ENCODE measurements at places on chromosomes 6 and 20. TPM values are rescaled to one million over a fixed set of nuclear protein-coding genes. Genes with fewer than 3 reads are reported as not detected.

RBBP9 gene
- total RNA-seq, result 9.0 TPM

LAMA5 gene
- 18.0 TPM for total RNA-seq

TCF21 gene
- 27.4 TPM for total RNA-seq

SNAP91 gene
- total RNA-seq, result under 0.01 TPM

ESR1 gene
- total RNA-seq, result 0.92 TPM

FUT9 gene
- not detected for total RNA-seq

PRR18 gene
- total RNA-seq, result not detected

GJA1 gene
- total RNA-seq, result 896 TPM

C6orf141 gene
- 3.0 TPM for total RNA-seq

MYT1 gene
- total RNA-seq, result not detected

PPP1R10 gene
- total RNA-seq, result 13.9 TPM
